ENCODE measurements at places on chromosomes 16 and 17.

GRCh38 chr16:48201515-48202201 lies 42.4 kb upstream of the LONP2 start:
- DNase-seq: no peak

DNA sequence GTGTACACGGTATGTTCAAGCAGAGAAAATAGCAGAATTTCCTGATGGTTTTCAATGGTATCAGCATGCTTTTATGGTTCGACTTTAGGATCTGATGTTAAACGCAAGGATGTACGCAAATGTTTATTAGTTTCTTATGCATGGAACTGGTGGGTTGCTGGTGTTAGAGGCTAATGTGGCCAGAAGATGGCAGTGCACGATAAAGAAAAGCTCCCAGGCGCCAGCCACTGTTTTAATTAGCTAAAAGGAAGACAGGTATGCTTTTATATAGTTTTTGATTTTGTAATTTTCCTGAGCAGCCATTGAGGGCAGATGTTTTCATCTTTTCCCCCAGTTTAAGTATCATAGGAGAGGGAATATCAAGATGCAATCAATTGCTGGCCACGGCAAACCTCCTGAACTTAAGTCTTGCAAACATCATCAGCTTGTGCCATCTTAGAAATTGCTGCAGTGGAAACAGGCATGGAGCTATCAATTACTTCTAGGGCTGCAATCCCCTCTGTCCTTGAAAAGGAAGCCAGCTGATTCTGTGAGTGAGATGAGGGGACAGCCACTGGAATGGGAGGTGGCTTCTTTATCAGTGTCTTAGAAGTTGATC lies 648.5 kb upstream of the RBFOX1 start:
- DNase-seq: no peak

- DNase-seq: no peak
Observed at GRCh38 chr16:87286839-87287626, 30.2 kb downstream of the C16orf95 start.

- no peak for DNase-seq
Observed at GRCh38 chr16:77617996-77618395, 104.3 kb upstream of the NUDT7 start.

DNA sequence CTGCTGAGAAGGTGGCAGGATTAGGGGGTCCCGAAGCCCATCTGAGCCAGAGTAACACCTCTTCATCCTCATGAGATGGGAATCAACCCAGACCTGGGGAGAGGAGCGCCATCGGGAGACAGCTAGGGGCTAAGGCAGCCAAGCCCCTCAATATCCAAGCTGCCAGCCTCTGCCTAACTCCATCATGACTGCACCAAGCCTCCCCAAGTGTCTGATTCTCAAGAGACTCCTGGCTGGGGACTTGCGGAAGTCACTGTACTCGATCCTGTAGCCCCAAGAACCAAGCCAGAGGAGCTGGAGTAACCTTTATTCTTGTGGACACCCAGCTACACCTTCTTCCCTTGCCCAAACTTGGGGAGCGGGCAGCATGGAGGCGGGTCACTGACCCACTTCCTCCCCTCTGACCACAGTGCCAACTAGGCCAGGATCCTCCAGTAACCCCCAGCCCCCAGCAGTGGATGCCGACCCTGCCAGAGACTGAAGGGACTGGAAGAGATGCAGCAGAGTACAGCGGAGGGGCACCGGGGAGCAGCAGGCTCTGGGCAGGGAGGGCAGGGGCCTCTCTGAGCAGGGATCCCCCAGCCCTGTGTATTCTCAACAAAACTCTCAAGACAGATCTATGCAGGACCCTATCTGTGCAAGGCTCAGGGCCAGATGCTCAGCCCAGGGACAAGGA lies 13.3 kb downstream of the HDAC5 start:
- DNase-seq: no peak

DNA sequence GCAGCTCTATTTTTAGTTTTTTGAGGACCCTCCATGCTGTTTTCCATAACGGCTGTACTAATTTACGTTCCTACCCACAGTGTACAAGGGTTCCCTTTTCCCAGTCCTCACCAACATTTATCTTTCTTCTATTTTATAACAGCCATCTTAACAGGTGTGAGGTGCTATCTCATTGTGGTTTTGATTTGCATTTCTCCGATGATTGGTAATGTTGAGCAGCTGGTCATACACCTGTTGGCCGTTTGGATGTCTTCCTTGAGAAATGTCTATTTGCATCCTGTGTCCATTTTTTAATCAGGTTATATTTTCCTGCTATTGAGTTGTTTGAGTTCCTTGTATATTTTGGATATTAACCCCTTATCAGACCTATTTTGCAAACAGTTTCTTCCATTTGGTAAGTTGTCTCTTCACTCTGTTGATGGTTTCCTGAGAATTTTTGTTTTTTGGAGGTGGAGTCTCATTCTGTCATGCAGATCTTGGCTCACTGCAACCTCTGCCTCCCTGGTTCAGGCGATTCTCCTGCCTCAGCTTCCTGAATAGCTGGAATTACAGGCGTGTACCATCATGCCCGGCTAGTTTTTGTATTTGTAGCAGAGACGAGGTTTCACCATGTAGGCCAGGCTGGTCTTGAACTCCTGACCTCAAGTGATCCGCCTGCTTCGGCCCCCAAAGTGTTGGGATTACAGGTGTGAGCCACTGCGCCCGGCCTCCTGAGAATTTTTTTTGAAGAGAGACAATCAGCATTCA lies 279.6 kb downstream of the SNX29 start:
- no peak for DNase-seq

DNA sequence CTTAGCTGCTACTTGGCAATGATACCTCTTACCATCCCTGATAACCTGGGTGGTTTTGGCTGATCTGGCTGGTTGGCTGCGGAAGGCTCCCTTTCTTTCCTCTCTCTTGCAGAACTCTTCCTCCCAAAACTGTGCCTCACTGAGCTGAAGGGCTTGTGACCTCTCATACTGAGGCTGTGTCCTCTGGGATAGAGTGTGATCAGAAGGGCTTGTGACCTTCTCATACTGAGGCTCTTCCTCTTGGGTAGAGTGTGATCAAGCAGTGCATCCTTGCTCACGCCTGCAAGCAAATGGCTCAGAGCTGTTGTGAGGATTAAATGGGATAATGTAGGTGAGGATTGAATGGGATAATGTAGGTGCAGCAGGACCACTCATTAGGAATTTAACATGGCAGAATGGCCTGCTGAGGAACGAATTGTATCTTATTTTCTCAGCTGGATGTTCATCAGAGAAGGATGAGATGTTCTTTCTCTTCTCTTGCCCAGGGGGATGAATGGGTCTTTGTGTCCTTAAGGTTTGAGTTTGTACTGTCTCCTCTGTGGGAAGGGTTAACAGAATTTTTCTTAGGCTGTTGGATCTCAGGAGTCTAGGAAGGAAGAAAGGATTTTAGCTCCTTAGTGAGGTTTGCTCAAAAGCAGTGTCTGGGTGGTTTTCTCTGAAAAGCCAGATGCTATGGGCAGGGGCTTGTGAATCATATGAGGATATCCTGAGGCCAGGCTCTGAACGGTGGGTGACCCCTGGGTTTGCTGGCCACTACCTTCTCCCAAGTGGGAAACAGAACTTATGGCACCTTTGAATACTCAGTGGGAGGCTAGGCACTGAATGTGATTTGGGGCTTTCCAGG lies 130.0 kb upstream of the HS3ST2 start:
- no peak for DNase-seq

GRCh38 chr17:76867578-76868175 lies 527 bp upstream of the MGAT5B start:
- DNase-seq: no peak

GRCh38 chr16:4828567-4829321 lies 18.3 kb downstream of the GLYR1 start:
- no peak for DNase-seq

DNA sequence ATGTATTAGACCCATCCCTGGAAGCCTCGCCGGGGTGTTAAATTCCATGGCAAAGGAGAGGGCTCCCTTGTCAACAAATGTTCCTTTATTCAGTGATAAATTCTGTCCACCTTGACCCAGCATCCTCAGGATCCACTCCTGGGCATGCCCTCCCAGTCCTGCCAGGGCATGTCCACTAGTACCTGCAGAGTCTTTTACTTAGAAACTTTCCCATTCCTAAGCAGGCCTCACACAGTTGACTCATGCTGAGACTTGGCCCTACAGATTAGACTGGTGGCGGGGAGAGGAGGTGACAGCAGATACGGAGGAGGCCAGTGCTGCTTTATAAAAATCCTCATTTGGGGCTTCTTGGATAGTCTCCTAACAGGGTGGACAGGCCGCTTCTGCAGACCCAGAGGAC lies 88.8 kb downstream of the CYLD start:
- DNase-seq: no peak

GRCh38 chr17:1730326-1731193 lies 6.1 kb downstream of the WDR81 start:
- DNase-seq: peak; percentile 67

- DNase-seq: peak; percentile 79
Observed at GRCh38 chr16:14015948-14016347, 55.2 kb upstream of the MRTFB start.

GRCh38 chr16:27189335-27189972 lies 13.9 kb upstream of the KDM8 start:
- no peak for DNase-seq

GRCh38 chr16:30874244-30874820 lies 19.5 kb downstream of the BCL7C start:
- DNase-seq: no peak

DNA sequence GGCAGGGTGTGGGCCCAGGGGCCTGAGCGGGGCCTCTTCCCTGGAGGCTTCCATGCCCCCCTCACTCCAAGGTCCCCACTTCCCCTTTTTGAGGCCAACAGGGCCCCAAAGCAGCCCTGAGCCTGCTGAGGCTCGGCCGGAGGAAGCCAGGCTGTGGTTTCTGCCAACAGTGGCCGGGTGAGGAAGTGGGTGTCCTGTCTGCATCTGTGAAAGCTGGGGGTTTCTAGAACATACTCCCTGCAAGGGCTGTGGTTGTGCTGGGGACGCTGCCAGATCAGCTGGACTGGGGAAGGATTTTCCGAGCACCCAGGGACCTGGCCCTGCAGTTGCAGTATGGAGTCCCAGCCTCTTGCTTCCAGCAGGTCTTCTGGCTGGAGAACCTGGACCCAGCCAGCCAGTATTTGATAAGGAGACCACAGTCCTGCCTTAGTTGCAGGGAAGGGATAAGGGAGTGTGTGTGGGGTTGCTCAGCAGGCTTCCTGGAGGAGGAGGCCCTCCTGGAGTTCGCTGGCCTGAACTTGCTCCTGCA lies 15.7 kb downstream of the ADCY7 start:
- no peak for DNase-seq

DNA sequence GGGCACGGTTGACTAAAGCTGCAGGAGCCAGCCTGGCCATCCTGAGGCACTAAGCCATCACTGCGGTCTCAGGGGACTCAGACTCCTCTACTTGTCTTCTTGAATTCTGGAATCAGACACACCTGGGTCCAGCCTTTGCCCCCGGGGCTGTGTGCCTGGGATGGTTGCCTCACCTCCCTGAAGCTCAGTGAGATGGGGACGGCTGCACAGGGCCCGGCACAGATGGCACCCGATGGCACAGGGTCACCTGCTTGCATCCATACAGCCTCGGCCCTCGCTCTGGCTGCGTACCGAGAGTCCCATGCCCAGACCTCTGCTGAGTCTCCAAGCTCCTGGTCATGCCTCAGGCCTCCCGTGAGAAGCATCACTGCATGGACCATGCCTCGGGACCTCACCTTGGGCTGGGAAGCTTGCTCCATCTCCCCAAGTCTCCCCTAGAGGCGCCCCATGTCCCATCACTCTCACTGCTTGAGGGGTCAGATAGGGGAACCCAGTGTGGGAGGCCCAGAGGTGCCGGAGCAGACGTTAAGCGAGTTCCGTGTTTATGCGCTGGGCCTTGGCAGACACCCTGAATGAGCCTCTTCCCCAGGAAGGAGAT lies 316.3 kb downstream of the SEC14L1 start:
- DNase-seq: no peak

- no peak for DNase-seq
Observed at GRCh38 chr17:2063261-2064146, 8.6 kb downstream of the HIC1 start.

- DNase-seq: no peak
Observed at GRCh38 chr16:6193718-6194117, 1096.1 kb upstream of the EEF2KMT start.

DNA sequence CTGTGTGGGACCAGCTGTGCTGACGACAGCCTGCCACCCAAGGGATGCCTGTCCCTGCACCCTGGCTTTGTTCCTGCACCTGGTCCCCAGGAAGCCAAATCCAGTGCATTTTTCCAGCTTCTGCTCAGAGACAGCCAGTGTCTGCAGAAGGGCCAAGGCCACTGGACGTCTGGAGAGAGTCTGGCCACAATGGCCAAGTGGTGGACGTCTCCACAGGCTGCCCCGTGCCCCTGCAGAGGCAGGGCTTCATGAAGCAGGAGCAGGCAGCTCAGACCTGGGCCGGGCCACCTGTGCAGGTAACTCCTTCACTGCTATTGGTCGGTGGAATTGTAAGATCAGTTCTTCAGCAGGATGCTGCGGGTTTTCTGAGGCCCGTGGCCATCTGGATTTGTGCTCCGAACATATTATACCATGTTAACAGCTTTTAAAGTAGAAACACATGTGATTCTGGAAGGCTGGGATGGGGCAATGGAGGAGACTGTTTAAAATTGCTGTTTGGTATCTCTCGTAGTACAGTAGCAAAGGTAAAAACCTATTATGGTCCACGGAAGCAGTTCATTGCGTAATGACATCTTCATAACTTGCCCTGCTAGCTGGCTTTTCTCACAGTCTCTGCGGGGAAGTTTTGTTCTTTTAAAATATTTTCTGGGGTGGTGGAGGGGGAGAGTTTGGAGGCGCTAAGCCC lies 185.3 kb downstream of the CCDC182 start:
- DNase-seq: no peak

DNA sequence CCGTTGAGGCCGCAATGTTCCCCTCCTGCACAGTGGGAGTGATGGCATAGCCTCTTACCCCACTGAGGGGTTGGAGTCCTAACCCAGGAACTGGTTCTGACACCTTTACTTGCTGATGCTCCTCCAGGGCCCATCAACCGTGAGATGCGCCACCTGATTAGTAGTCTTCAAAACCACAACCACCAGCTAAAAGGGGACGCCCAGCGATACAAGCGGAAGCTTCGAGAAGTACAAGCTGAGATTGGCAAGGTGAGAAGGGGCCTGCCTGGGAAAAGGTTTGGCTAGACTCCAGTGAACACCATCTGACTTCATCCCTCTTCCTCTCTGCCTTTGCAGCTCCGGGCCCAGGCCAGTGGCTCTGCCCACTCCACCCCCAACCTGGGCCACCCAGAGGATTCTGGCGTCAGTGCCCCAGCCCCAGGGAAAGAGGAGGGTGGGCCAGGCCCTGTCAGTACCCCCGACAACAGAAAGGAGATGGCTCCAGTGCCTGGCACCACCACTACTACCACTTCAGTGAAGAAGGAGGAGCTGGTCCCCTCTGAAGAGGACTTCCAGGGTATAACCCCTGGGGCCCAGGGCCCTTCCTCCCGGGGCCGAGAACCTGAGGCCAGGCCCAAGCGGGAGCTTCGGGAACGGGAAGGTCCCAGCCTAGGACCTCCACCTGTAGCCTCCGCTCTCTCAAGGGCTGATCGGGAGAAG lies 5.8 kb downstream of the RNF40 start:
- no peak for DNase-seq

GRCh38 chr17:37659925-37660324 lies 16.7 kb upstream of the DDX52 start:
- DNase-seq: no peak

DNA sequence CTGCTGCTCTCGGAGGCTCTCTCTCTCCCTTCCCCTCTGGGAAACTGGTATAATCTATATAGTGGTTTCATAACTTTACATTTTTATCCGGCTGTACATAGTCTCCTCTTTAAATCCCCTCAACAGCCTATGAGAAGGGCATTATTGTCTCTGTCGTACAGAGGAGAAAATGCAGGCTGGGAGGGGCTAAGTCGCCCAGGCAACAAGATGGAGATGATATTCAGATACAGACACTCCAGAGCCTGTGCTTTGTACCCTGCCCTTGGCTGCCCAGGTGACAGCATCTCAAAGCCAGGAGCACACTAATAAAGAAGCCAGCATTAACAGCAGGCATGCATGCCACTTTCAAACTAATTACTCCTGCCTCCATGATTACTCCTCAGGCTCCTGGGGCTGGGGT lies 4.7 kb upstream of the EIF1 start:
- no peak for DNase-seq
